ENCODE measurements at places on chromosomes 2 and 18.

- DNase-seq, result no peak
Measured at GRCh38 chr2:144131042-144131441, 388.9 kb downstream of the ZEB2 start.

DNA sequence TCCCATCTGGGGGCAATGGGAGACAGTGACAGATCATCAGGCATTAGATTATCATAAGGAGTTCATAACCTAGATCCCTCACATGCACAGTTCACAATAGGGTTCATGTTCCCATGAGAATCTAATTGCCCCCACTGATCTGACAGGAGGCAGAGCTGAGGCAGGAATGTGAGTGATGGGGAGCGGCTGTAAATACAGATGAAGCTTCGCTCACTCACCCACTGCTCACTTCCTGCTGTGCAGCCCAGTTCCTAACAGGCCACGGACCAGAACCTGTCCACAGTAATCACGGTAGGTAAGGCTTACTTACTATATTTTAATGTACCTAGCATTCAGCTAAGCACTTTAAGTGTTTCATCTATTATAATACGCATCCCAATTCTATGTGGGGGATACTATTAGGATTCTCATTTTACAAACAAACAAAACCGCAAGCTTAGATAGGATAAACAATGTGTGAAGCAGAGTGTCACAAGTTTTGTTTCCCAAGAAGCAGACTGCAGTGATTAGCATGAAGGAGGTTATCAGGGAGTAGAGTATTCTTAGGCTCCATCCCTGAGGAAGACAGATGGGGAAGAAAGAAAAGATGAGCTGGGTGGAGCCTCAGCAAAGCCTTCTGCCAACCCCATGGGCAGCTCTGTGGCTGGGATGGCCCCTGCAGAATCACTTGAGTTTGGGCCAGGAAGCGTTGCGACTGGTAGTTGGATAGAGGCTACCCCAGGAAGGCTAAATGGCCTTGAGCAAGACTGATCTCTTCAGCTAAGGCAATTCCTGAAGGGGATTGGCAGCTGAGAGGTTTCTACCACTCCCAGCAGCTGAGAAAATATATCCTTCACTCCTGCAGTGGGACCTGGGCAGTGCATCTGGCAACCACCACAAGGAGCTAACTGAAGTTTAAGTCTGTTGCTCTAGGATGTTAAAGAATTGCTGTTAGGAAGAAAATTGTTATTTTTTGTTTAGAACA, 133.1 kb downstream of the MREG start:
- DNase-seq, result no peak

GRCh38 chr2:1759611-1759930, 15.3 kb upstream of the PXDN start:
- DNase-seq, result no peak

GRCh38 chr18:73728657-73729056, 419.0 kb downstream of the FBXO15 start:
- no peak for DNase-seq

DNA sequence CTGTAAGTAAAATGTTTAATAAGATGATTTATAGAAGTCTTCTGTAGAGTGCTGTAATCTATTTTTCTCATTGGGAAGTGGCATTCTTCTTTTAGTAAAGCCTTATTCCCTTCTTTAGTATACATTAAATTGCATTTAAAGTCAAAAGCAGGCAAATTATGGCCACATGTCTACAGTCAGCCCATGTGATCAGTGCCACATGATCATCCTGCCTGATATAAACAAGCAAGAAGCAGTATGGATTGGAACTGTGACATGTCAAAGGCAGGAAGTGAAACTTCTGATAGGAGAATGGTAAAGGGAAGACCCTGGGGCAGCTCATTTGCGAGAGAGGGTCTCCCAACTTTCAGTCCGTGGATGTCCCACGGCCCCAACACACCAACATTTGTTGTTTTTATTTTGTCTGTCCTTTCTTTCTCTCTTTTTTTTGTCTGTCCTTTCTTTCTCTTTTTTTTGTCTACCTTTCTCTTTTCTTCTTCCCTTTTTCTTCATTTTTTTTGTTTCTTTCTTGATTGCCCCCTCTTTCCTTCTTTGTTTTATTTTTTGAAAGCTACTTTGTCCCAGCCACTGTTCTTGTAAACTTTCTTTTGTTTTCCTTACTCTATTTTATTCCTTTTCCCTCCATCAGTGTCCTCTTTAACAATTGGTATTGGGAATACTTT, 154.9 kb downstream of the DTNA start:
- DNase-seq, result peak; percentile 20

DNA sequence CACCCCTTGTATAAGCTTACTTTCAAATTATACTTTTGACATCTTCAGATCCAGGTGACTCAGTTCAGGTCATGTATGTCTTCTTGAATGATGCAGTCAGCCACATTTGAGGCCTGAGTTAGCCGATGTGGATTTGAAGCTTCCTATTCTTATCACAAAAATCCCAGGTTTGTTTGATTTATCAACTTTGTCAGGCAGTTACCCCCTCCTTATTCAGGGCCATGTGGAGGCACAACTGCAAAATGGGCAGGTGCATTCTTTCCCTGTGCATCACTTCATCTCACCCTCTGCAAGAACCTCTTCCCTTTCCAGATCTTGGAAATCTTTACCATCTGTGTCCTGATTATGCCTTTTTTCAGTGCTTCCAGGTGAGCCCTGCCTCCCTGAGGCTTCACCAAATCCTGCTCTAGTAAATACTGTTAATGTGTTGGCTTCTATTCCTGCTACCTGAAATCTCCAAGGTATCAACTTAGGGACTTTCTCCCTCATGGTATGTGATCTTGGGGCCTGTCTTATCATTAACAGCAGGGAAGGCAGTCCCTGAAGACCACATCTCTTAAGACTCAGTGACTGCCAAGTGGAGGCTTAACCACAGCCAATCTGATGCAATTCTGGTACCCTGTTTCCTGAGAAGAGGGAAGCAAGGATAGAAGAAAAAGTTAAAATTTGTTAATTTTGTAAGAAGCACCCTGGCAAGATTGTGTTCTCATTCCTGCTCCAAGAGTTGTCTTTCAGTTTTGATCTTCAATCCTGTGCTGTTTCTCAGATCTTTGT, 9.4 kb upstream of the ARHGAP28 start:
- no peak for DNase-seq

- DNase-seq, result no peak
Measured at GRCh38 chr2:138727956-138728355, 52.2 kb downstream of the NXPH2 start.

DNA sequence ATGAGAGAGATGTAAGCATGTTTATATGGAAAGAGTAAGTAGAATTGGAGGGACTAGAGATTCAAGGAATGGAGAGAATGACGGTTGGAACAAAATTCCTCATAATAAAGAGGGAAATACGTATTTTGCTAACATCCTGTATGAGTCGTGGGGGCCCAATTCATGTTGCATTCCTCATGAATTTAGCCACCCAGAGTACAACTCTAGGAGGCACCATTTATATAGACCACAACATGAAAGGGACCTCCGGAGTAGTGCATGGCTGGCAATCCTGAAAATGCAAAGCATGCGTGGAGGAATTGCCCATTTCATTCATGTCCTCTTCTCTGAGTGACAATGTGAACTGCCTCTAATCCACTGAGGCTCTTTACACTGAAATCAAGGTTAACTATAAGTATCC, 168.2 kb downstream of the ZEB2 start:
- DNase-seq, result no peak

DNA sequence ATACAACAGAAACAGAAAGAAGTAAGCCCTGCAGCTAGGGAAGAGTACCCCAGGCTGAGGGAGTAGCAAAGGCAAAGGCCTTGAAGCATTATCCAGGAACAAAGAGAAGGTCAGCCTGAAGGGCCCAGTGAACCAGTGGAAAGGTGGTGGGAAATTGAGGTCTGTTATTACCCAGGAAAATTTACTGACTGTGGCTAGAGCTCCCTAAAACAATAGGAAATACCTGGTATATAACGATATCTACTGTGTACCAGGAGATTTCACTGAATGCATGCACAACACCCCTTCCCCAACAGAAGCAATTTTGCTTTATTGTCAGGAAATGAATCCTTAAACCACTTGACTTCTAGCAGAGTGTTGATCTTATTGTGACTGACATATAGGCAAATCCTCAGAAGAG, 365.3 kb downstream of the ERBB4 start:
- DNase-seq, result no peak

GRCh38 chr2:79139423-79139822, 19.1 kb downstream of the REG1A start:
- no peak for DNase-seq

- no peak for DNase-seq
Measured at GRCh38 chr18:3440341-3440740, 9.6 kb upstream of the TGIF1 start.

DNA sequence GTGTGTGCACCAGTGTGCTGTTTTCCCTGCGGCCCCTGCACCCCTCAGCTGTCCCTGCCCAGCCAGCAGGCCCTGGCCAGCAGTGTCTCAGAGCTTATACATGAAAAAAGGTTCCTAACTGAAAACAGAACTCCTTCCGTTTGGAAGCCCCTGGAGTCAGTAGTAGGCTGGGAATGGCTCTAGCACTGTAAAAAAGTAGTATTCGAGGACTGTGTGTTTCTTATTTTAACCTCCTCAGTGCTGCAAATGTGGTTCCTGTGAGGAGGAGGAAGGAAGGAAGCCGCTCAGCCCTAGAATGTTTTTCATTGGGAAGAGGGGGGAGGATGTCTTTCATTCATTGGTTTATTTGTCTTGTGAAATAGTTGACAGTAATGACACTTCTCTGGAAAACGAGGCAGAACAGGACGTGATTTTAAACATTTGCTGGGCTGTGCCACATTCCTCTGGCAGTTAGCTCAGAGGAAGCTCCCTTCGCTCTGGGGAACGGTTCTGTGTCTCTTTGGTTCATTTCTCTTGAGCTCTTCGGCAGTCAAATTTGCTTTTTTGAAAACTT, 103.5 kb downstream of the SPTBN1 start:
- DNase-seq, result peak; percentile 62

DNA sequence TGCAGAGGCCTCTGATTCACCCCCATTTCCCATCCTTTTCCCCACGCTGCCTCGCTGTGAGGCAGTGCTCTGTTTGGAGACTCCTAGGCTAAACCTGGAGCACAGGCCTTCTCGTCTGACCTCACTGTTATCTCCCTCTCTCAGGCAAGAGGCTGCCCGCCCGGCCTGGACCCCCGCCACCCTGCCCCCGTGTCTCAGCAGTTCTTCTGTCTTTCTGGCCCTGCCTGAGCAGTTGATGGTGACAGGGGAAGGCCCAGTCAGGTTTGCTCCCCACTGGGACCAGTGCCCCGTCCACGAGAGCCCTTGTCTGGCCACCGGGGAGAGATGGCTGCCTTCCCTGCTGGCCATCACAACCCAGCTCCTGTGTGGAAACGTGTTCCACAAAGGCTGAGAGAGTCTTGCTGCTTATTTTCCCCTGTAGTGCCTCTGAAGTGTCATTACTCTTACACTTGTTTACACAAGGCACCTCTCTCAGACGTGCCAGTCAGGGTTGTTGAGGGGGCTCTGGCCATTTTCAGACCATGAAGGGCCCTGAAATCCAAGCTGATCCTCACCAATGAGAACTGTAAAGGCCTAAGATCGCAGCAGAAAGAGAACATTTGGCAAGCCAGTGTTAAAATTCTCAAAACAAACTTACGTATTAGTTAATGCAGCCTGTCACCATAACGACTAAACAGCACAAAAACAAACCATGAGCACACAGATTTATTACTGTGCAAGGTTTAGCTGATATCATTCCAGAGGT, 210.9 kb downstream of the NDUFA10 start:
- DNase-seq, result no peak

DNA sequence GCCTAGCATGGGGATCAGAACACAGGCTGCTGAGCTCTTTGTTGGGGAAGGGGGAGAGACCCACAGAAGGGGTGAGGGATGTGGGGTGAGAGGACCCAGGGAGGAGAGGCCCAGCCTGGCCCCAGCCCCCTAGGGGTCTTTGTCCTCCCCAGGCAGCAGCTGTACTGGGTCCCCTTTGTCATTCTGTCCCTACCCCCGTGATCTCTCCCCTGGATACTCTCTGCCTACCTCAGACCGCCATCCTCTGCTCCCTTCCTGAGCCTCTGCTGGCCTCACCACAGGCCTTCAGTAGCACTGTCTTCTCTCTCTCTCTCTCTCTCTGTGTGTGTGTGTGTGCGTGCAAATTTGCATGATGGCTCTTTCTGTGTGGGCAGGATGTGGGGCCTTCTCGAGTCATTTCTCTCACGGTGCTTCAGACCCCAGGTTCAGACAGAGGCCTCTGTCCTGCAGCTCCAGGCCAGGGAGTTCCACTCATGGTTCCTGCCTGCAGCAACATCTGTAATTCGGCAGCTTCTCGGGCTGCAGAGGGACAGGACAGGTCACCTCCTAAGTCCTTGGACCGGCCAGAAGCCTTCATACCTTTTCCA, 1.4 kb downstream of the PSD4 start:
- DNase-seq, result peak; percentile 27

- DNase-seq, result no peak
Measured at GRCh38 chr18:26618135-26618534, 69.8 kb upstream of the KCTD1 start.

DNA sequence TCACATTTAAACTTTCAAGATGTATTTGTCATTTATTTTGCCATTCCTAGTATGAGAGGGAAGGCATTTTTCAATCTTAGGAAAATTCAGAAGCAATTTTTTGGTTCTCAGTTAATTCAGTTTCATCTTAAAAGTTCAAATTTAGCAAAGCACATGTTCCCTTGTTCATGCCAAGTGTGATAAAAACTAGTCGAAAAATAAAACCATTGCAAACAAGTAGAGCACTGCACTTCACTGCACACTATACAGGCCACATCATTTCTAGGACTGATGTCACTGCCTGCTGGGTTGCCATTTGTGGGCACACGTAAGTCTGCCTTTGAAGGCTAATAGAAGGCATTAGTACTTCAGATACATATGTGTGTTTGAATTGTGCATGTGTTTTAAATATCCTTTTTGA, 14.3 kb downstream of the TBR1 start:
- no peak for DNase-seq

GRCh38 chr2:29398384-29399237, 283.4 kb downstream of the CLIP4 start:
- no peak for DNase-seq

GRCh38 chr18:42156281-42156680, 201.2 kb downstream of the PIK3C3 start:
- no peak for DNase-seq
